ENCODE measurements at places on chromosomes 3 and 15. TPM values are rescaled to one million over a fixed set of nuclear protein-coding genes. Genes with fewer than 3 reads are reported as not detected.

DNA sequence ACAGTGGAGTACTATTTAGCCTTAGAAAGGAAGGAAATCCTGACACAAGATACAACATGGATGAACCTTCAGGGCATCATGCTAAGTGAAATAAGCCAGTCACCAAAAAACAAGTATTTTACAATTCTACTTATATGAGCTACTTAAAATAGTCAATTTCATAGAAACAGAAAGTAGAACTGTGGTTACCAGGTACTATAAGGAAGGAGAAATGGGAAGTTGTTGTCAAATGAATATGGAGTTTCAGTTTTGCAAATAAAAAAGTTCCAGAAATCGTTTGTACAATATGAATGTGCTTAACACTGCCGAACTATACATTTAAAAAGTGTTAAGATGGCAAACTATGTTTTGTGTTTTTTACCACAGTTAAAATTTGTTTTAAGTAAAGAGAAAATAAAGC lies 26.8 kb downstream of the TRANK1 start:
- no peak for DNase-seq

GRCh38 chr3:108125550-108126071 lies 34.8 kb upstream of the CD47 start:
- no peak for DNase-seq

- DNase-seq, result no peak
Measured at GRCh38 chr15:90394748-90395442, 6.9 kb downstream of the IQGAP1 start.

DNA sequence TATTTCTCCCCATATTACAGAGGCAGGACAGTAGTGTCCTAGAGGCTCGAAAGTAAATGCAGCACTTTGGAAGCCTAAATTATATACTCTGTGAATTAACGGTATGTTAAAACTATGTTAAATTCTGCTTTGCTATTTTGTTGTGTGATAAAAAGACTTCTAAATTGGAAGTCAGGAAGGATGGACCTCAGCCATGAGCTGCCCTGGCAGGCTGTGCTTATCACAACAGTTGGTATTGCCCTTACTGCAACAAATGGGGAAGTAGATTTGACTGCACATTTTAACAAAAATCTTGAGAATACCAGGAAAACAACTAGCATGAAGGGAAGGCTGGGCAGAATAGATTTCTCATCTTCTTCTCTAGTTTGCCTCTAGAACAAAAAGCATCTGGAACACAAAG lies 706.6 kb downstream of the SI start:
- no peak for DNase-seq

DNA sequence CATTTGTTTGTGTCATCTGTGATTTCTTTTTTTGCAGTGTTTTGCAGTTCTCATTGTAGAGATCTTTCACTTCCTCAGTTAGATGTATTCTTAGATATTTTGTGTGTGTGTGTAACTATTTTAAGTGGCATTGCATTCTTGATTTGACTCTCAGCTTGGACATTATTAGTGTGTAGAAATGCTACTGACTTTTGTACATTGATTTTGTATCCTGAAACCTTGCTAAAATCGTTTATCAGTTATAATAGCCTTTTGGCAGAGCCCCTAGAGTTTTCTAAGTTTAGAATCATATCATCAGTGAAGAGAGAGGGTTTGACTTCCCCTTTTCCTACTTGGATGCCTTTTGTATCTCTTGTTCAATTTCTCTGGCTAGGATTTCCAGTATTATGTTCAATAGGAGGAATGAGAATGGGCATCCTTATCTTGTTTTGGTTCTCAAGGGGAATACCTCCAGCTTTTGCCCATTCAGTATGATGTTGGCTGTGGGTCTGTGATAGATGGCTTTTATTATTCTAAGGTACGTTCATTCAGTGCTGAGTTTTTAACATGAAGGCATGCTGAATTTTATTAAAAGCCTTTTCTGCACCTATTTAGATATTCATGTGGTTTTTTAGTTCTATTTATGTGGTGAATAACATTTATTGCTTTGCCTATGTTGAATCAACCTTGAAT lies 211.7 kb downstream of the MBNL1 start:
- DNase-seq, result no peak

- no peak for DNase-seq
Measured at GRCh38 chr15:34314491-34315490, 22.8 kb downstream of the SLC12A6 start.

DNA sequence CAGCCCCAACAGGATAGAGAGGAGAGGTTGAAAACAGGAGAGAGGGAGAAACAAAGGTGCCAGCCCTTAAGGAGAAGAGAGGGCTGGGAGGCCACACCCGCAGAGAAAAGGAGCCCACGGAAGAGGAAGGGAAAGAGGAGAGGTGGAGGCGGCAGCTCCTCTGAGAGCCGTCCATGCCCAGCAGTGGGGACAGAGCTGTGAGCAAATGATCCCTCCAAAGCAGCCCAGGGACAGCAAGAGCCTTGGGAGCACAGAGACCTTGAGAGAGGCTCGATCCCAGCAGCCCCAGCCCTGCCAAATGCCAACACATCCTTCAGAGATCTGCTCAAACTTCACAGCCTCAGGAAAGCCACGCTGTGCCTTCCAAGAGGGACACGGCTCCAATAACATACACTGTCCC lies 66.7 kb upstream of the CORO2B start:
- no peak for DNase-seq

The BCHE gene
- total RNA-seq, result 9.7 TPM

GRCh38 chr3:173467501-173467900 lies 70.0 kb downstream of the NLGN1 start:
- no peak for DNase-seq

DNA sequence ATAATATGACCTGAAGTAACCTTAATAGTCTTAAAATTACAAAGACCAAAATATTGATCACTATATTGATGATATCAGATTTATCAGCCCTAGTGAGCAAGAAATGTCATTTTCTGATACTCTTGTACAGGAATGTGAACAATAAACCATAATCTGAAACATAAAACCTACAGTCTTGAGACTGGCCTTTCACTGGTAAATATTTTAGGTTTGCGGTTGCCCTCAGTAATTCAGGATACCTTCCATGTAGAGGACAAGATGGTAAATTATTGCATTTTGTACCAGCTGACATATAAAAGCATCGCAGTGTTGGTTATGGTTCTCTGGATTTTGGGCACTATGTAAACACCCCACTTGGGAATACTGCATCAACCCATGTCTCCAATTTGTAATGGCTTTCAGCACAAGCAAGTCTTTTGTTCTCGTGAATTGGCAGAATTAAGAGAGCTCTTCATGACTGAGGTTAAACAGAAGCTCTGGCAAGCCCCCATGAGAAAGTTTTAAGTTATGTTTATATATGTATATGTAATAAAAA lies 128.5 kb downstream of the LMLN start:
- DNase-seq, result no peak

- DNase-seq, result no peak
Measured at GRCh38 chr15:81728726-81729125, 317.1 kb downstream of the MEX3B start.

DNA sequence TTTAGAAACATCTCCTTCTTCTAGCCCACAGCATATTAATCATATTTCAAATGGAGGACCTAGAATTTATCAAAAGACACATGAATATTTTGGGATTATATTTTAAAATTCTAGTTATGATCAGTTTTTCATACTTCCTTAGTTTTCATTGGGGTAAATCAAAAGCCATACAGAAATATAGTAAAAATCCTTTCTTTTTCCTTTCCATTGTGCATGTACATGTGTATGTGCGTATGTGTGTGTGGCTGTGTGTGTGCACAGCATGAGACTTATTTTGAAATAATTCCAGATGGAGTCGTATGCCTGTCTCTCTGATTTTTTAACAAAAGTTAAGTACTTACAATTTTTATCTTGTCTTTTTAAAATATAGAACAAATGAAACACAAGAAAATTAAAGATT lies 94.5 kb downstream of the ARPP21 start:
- DNase-seq, result no peak

- DNase-seq, result no peak
Measured at GRCh38 chr15:98541519-98541918, 106.8 kb upstream of the IGF1R start.

- DNase-seq, result no peak
Measured at GRCh38 chr3:169822983-169823382, 10.3 kb upstream of the LRRC34 start.

The ALDH1L1 gene
- 9.4 TPM for total RNA-seq

The DPPA2 gene
- total RNA-seq, result not detected

DNA sequence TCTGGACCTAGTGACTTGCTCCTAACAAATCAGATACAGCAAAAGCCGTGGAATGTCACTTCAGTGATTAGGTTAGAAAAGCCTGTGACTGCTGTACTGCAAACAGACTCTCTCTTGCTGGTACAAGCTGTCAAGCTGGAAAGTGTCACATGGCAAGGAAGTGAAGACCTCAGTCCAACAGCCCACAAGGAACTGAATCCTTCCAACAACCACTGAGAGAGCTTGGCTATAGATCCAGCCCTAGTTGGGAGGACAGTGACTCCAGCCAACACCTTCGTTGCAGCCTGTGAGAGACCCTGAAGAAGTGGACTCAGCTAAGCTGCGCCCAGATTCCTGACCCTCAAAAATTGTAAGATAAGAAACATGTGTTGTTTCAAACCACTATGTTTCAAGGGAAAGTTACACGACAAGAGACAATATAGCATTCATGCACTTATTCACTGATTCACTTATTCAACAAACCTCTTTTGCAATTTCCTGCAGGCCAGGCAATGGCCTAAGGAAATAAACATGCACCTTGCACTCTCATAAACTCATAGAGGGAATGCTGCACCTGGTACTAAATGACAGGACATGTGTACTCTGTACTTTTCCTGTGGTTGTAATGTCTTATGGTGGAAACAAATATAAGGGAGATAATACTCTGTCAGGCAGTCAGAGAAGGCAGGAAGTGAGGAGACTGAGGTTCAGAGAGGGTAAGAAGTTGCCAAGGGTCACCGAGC lies 142.9 kb downstream of the CADPS start:
- no peak for DNase-seq

The TIMP4 gene
- total RNA-seq, result 13.7 TPM

DNA sequence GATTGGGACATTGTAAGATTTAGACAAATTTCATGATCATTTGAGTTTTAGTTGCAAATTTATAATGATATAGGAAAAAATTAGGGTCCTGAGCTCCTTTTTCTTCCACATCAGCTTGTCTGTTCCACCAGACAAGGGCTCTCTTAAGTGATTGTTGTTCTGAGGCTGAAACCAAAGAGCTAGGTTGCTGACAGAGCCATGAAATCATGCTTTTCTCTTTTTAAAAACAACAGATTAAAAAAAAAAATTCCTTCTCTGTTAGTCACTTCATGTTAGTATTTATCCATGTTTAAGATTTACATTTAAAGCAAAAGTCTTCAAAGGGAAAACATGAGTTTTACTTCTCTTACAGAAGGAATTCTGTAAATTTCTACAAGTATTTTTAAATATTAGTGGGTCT lies 56.8 kb downstream of the ATP2C1 start:
- no peak for DNase-seq

- no peak for DNase-seq
Measured at GRCh38 chr3:159619341-159619885, 369.2 kb upstream of the IL12A start.

DNA sequence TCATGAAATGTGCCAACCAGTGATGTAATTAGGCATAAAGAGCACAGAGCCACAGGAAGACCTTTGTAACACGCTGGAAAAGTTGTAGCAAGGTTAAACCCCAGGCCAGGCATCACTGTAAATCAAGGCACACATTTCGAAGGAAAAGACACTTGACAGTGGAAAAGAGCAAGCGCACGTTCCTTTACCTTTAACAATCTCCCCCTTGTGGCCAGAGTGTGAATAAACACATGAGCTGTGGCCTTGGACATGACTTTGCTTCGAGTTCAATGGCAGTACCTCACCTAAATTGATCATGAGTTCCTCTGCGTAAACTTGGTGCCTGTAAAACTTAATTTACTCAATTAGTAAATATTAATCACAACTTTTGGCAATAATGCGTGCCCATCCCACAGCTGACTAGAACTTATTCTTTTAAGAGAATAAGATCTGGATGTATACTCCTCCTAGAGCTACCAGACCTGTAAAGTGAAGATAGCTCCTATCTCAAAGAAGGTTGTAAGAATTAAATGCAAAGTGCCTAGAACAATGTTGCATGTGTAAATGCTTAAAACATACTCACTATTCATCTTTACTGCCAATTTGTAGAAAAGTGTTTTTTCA lies 757.0 kb upstream of the NECTIN3 start:
- DNase-seq, result peak; percentile 34

DNA sequence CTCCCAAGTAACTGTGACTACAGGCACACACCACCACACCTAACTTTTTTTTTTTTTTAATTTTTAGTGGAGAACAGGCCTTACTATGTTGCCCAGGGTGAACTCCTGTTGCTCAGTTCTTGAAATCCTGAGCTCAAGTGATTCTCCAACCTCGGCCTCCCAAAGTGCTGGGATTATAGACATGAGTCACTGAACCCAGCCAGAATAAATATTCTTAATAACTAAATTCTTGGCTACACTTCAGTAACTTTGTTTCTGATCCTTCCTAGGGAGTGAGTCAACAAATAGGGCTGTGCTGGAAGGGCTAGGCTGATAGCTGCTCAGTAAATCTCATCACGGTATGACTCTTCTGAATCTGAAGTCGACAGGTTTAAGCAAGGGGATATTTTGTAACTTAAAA lies 56.6 kb downstream of the P3H2 start:
- DNase-seq, result no peak

- no peak for DNase-seq
Measured at GRCh38 chr3:16404349-16404895, 109.1 kb downstream of the RFTN1 start.

GRCh38 chr3:153291059-153291685 lies 129.1 kb downstream of the RAP2B start:
- DNase-seq, result no peak

- no peak for DNase-seq
Measured at GRCh38 chr3:64353226-64353625, 128.0 kb upstream of the PRICKLE2 start.

The GXYLT2 gene
- 37.4 TPM for total RNA-seq

DNA sequence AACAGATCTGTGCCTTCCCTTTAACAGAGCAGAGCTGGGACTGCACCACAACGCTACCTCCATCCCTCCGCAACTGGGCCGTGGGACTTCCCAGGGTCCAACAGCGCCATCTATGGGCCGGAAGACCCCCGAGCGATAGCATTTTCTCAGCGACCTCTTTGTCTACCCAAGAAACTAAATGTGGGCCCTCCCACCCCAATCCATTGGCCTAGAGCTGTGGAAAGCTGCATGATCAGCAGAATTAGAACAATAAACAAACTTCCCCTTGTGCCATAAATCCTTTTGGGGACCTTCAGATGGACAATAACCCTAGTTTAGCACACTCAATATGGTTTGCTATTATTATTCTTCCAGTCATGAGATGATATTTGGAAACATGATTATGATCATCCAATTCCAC lies 74.8 kb upstream of the NTRK3 start:
- peak; percentile 29 for DNase-seq

The MORC1 gene
- total RNA-seq, result not detected

GRCh38 chr15:77107531-77108355 lies 36.8 kb upstream of the TSPAN3 start:
- peak; percentile 67 for DNase-seq

GRCh38 chr3:102605153-102605552 lies 170.3 kb downstream of the ZPLD1 start:
- DNase-seq, result no peak

GRCh38 chr15:37880009-37880834 lies 54.2 kb upstream of the TMCO5A start:
- DNase-seq, result no peak

GRCh38 chr3:24678021-24678420 lies 183.4 kb upstream of the THRB start:
- no peak for DNase-seq

Data from right cardiac atrium (tissue), 5 donors.